ENCODE measurements at places on chromosomes 1 and 21.

DNA sequence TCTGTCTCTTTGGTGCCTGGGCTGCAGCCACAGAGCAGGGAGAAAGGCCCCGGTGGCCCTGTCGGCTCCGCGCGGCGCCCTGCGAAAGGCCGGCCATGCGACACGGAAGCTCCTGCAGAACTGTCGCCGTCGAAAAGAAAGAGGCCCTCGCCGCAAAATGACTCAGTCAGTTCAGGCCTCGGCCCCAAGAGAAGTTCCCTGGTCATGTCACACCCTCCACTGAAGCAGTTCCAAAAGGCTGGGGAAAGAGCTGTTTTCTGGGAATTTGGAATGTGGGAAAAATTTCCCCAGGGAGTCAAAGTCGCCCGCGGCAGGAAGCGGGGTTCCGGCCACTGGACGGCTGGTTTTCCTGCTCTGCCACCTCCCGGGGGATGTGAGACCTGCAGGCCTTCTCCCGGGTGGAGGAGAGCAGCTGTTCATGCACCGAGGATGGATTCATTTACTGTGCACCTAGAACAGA lies 115.8 kb upstream of the ZNF678 start:
- H3K27me3 ChIP-seq: no peaks in the 10 kb centered on the region
- H3K4me1 ChIP-seq: no peaks in the 10 kb centered on the region
- no peak overlapping the region for H3K4me3 ChIP-seq
- H3K27ac ChIP-seq: no peak overlapping the region

GRCh38 chr1:163290025-163290640 lies 31.6 kb upstream of the NUF2 start:
- no peak overlapping the region for H3K4me3 ChIP-seq
- no peak for DNase-seq
- no peaks in the 10 kb centered on the region for H3K27me3 ChIP-seq
- H3K27ac ChIP-seq: no peak overlapping the region
- H3K36me3 ChIP-seq: no peaks in the 10 kb centered on the region
- no peaks in the 10 kb centered on the region for H3K4me1 ChIP-seq

GRCh38 chr1:89598450-89599331 lies 34.2 kb upstream of the LRRC8C start:
- H3K36me3 ChIP-seq: no peaks in the 10 kb centered on the region
- DNase-seq: peak; percentile 18
- no peaks in the 10 kb centered on the region for H3K27me3 ChIP-seq
- no peak overlapping the region for H3K4me3 ChIP-seq

DNA sequence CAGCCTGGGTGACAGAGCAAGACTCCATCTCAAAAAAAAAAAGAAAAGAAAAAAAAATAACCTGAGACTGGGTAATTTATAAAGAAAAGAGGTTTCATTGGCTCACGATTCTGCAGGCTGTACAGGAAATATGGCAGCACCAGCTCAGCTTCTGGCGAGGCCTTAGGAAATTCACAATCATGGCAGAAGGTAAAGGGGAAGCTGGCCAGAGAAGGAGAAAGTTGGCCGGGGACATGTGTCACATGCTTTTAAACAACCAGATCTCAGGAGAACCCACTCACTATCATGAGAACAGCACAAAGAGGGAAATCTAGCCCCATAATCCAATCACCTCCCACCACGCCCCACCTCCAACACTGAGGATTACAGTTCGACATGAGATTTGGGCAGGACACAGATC lies 125.3 kb downstream of the DISP1 start:
- peaks cover 6% of the 10 kb centered on the region for H3K4me1 ChIP-seq
- no peaks in the 10 kb centered on the region for H3K36me3 ChIP-seq
- H3K27me3 ChIP-seq: no peaks in the 10 kb centered on the region
- H3K27ac ChIP-seq: no peak overlapping the region

GRCh38 chr1:62050165-62050564 lies 144.5 kb upstream of the L1TD1 start:
- no peaks in the 10 kb centered on the region for H3K36me3 ChIP-seq
- no peaks in the 10 kb centered on the region for H3K27me3 ChIP-seq
- no peaks in the 10 kb centered on the region for H3K4me1 ChIP-seq
- no peak for DNase-seq
- H3K4me3 ChIP-seq: no peak overlapping the region

- H3K36me3 ChIP-seq: no peaks in the 10 kb centered on the region
- H3K27ac ChIP-seq: no peak overlapping the region
- H3K4me3 ChIP-seq: no peak overlapping the region
- H3K27me3 ChIP-seq: no peaks in the 10 kb centered on the region
- H3K4me1 ChIP-seq: peaks cover 5% of the 10 kb centered on the region
These were observed 12.5 kb upstream of the SARS1 start for GRCh38 chr1:109201123-109201703.

- H3K27me3 ChIP-seq: no peaks in the 10 kb centered on the region
- H3K4me3 ChIP-seq: no peak overlapping the region
- no peak overlapping the region for H3K27ac ChIP-seq
- DNase-seq: no peak
- H3K36me3 ChIP-seq: no peaks in the 10 kb centered on the region
These were observed 122.3 kb downstream of the FOXD2 start for GRCh38 chr1:47559944-47560695.

GRCh38 chr21:38619992-38620479 lies 121.8 kb upstream of the ERG start:
- no peaks in the 10 kb centered on the region for H3K36me3 ChIP-seq
- no peaks in the 10 kb centered on the region for H3K27me3 ChIP-seq
- no peaks in the 10 kb centered on the region for H3K4me1 ChIP-seq
- no peak for DNase-seq
- H3K27ac ChIP-seq: no peak overlapping the region

GRCh38 chr1:107460035-107460434 lies 319.2 kb downstream of the NTNG1 start:
- H3K27ac ChIP-seq: no peak overlapping the region
- no peak overlapping the region for H3K4me3 ChIP-seq
- H3K27me3 ChIP-seq: no peaks in the 10 kb centered on the region
- DNase-seq: no peak

- DNase-seq: no peak
- H3K36me3 ChIP-seq: no peaks in the 10 kb centered on the region
- H3K27ac ChIP-seq: no peak overlapping the region
- H3K27me3 ChIP-seq: no peaks in the 10 kb centered on the region
- H3K4me3 ChIP-seq: no peak overlapping the region
These were observed 28.5 kb downstream of the CCDC190 start for GRCh38 chr1:162832470-162832869.

GRCh38 chr1:27348861-27349783 lies 7.3 kb downstream of the SYTL1 start:
- peak overlapping the region; percentile 50 for H3K4me3 ChIP-seq
- no peaks in the 10 kb centered on the region for H3K36me3 ChIP-seq
- peaks cover 14% of the 10 kb centered on the region for H3K27me3 ChIP-seq
- H3K4me1 ChIP-seq: peaks cover 11% of the 10 kb centered on the region

DNA sequence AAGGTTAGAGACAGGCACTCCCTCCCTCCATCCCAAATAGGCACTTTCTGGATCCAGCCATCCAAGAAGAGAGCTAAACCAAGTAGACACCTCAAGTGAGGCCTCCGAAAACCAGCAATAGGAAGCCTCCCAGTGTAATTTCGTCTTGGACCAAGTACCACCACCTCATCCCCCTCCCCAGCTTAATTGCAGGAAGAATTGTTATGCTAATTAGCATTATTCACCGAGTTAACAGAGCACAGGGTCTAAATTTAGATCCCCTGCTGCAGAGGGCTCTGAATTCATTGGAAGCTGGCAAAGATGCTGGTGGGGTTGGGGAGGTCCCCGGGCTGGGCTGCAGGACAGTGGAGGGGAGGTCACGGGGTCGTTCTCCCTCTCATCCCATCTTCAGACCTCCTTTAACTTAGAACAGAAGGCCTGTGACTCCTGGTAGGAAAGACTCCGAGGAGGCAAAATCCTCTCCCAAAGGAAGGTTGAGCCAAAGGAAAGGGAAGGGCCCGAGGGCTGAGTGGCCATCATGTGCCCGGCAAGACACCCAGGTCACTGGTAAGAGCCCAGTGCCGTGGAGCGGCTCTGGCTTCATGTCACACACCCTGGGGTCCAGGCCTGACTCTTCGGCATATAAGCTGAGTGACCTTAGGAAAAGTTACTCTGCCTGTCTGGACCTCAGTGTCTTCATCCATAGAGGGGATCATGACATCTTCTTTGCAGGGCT lies 209.2 kb upstream of the GRIK3 start:
- DNase-seq: peak; percentile 52
- peak overlapping the region; percentile 7 for H3K4me3 ChIP-seq

- no peak overlapping the region for H3K27ac ChIP-seq
- no peak overlapping the region for H3K4me3 ChIP-seq
- no peak for DNase-seq
- H3K27me3 ChIP-seq: no peaks in the 10 kb centered on the region
- H3K4me1 ChIP-seq: peaks cover 4% of the 10 kb centered on the region
These were observed 19.4 kb downstream of the RSPH1 start for GRCh38 chr21:42476388-42477331.

- H3K4me1 ChIP-seq: no peaks in the 10 kb centered on the region
- H3K27ac ChIP-seq: no peak overlapping the region
- DNase-seq: no peak
- no peaks in the 10 kb centered on the region for H3K36me3 ChIP-seq
- H3K27me3 ChIP-seq: no peaks in the 10 kb centered on the region
These were observed 431.3 kb downstream of the MRPL39 start for GRCh38 chr21:25175938-25176337.

DNA sequence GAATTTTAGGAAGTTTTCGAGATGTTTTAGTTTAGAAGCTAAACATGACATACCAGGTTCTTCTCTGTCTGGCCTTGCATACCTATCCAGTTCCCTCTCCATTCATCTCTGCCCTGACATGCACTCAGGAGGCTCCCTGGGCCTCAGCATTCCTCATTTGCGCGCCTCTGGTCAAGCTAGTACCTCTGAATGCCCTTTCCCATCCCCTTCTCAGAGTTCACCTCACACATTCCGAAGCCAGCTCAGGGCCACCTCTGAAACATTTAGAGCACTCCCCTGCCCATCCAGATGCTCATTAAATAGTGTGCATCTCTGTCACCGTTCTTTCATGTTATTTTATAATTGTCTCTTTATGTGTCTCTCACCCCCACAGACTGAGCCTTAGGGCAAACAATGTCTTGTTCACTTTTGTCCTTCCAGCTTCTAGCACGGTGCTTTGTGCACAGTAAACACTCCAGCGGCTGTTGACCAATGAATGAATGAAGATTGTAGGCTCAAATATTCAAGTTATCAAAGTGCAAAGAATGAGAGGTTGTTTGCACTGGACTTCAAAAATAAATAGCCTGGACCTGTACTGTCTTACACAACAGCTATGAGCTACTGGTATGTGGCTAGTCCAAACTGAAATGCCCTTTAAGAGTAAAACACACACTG lies 1.2 kb upstream of the DHCR24 start:
- H3K27me3 ChIP-seq: no peaks in the 10 kb centered on the region
- peaks cover 36% of the 10 kb centered on the region for H3K4me1 ChIP-seq
- peak overlapping the region; percentile 70 for H3K4me3 ChIP-seq
- DNase-seq: peak; percentile 41

- H3K4me1 ChIP-seq: no peaks in the 10 kb centered on the region
- DNase-seq: no peak
- no peaks in the 10 kb centered on the region for H3K36me3 ChIP-seq
- no peaks in the 10 kb centered on the region for H3K27me3 ChIP-seq
- no peak overlapping the region for H3K4me3 ChIP-seq
- H3K27ac ChIP-seq: no peak overlapping the region
These were observed 155.6 kb downstream of the NUF2 start for GRCh38 chr1:163477276-163477830.

- H3K4me3 ChIP-seq: no peak overlapping the region
- no peak overlapping the region for H3K27ac ChIP-seq
- no peak for DNase-seq
- H3K36me3 ChIP-seq: no peaks in the 10 kb centered on the region
- peaks cover 6% of the 10 kb centered on the region for H3K4me1 ChIP-seq
These were observed 80.1 kb downstream of the FCRL5 start for GRCh38 chr1:157472056-157472701.

- peaks cover 8% of the 10 kb centered on the region for H3K4me1 ChIP-seq
- no peaks in the 10 kb centered on the region for H3K36me3 ChIP-seq
- H3K4me3 ChIP-seq: no peak overlapping the region
- H3K27me3 ChIP-seq: no peaks in the 10 kb centered on the region
These were observed 28.4 kb downstream of the METTL13 start for GRCh38 chr1:171809834-171810233.

DNA sequence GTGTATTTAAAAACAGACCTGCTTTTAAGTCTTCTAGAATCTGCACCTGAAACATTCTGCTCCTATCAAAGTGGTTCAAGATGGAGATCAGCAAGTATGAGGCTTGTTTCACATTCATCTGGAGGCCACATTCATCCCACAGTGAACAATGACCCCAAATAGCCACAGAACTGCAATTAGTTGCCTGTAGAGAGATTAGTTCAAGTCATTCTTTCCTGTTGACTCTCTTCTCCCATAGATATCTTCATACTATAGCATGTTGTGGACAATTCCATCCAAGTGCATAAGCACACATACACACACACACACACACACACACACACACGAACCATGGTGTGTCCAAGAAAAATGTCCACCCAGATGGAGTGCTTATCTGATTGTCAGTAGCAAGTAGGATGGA lies 101.7 kb upstream of the FGGY start:
- no peaks in the 10 kb centered on the region for H3K36me3 ChIP-seq
- H3K27me3 ChIP-seq: no peaks in the 10 kb centered on the region
- H3K4me1 ChIP-seq: peaks cover 6% of the 10 kb centered on the region
- H3K4me3 ChIP-seq: no peak overlapping the region
- H3K27ac ChIP-seq: no peak overlapping the region

GRCh38 chr21:35861661-35862060 lies 198.7 kb downstream of the SETD4 start:
- no peak for DNase-seq

DNA sequence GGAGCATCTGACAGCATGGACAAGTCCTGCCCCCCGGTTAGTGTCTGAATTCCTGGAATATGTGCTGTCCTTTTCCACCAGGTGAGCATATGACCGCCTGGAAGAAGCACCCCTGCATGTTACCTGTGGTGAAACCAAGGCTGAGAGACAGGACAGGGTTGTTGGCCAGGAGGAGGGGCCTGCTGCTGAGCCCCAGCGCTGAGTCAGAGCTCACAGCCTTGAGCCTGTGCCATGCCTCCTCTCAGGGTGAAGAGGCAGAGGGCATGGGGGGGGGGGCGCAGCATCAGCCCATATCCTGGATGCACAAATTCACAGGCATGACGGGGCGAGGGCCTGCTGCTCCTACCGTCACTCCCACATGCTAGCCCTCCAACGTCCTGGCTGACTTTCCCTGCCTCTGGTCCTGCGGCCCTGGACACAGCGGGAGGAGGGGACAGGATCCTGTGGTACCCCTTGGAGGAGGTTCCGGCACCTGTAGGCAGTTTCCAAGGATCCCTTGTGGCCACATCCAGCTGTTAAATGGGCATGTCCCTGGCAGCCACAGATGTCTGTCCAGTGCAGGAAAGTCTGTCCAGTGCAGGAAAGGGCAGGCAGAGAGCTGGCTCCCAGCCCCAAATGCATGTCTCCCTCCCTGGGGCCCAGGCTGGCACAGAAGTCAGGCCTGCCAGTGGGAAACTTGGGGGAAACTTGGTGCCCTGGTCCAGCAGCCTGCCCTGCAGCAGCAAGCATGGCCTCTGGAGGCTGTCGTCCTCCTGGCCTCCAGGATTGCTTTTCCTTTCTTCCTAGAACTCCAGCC lies 23.9 kb downstream of the TTC34 start:
- DNase-seq: no peak
- no peak overlapping the region for H3K4me3 ChIP-seq
- H3K4me1 ChIP-seq: no peaks in the 10 kb centered on the region
- no peaks in the 10 kb centered on the region for H3K27me3 ChIP-seq

GRCh38 chr1:206955476-206956451 lies 9.5 kb upstream of the PIGR start:
- no peak overlapping the region for H3K4me3 ChIP-seq
- DNase-seq: no peak
- no peaks in the 10 kb centered on the region for H3K27me3 ChIP-seq
- H3K4me1 ChIP-seq: peaks cover 9% of the 10 kb centered on the region
- no peaks in the 10 kb centered on the region for H3K36me3 ChIP-seq

- H3K4me1 ChIP-seq: no peaks in the 10 kb centered on the region
- no peaks in the 10 kb centered on the region for H3K36me3 ChIP-seq
- no peak for DNase-seq
- H3K4me3 ChIP-seq: no peak overlapping the region
- H3K27ac ChIP-seq: no peak overlapping the region
These were observed 542.0 kb downstream of the NUF2 start for GRCh38 chr1:163863731-163864130.
